ENCODE measurements at places on chromosomes 1 and 21. TPM values are rescaled to one million over a fixed set of nuclear protein-coding genes. Genes with fewer than 3 reads are reported as not detected.

The CLCNKA gene
- not detected for total RNA-seq

The ADAMTS5 gene
- 19.0 TPM for total RNA-seq

The AGMAT gene
- 35.3 TPM for total RNA-seq

The LCE1B gene
- not detected for total RNA-seq

DNA sequence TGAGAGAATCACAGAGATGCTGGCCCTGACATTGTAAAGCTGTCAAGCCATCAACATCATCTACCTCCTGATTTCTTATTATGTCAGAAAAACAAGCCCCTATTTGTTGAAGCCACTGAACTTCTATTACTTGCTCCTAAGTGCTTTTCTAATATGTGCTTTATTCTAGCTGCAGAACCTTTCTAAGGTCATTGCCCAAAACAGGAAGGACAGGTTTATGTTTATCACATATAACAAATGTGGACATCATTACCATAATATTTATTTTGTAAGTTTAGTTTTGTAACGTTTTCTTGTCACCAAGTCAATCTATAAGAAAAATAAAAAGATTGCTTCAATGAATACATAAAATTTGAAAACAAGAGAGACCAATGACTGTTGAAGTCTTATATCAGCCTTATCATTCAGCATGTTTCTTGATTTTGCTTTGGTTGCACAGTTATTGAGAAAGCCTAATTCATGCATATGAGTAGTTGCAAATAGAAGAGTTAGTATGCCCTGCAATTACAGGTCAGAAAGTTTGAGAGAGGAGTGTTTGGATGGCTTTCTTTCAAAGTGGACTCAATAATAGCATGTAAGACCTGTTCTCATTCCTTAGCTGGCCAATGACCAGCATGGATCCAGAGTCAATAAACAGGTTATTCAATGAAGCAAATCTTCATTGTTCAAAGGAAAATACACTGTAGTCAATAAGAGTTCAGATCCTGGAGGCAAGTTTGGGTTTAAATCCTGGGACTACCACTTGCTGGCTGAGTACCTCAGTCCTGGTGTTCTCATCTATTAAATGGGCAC is 84.1 kb downstream of the MAB21L3 start:
- DNase-seq, result no peak

DNA sequence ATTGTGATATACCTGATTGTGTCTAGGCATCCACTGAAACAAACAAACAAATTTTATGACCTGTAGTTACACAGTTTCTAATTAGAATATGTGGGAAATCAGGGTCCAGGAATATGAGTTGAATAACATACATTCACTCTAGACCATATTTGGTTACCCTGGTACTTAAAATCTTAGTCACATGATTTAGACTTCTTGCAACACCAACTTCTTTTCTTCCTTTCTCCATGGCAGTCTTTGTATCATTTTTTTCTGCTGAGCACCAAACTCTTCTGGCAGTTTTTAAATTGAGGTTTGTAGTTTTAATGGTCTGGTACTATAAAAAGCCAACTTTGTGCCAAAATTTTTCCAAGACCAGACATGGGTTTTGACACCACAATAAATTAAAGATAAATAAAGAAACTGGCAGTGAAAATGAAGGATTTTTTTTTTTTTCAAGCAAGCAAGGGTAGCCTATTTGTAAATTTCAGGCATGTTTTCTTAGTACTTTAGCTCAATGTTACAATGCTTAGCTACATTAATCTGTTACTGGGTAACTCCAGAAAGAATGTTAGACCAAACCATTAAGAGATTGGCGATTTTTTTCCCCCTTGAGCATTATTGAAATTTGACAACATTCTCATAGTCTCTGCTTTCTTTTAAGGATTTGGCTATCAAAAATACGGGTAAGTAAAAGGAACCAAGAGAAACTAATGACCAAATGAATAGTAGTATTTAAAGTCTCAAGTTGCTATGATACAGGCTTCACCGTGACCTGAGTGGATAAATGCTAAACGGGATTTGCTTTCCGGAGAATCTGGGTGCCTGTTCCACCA is 108.5 kb downstream of the NFIA start:
- no peak for DNase-seq

- DNase-seq, result no peak
Observed at GRCh38 chr1:227604446-227604845, 41.1 kb downstream of the ZNF678 start.

All from Peyer's patch (tissue), 4 donors.